Activated naive CD4-positive, alpha-beta T cell (primary cell): ENCODE measurements at places on chromosomes 1 and 21.

GRCh38 chr1:223462047-223462630 lies 68.9 kb downstream of the CCDC185 start:
- no peak for DNase-seq

GRCh38 chr21:36149788-36150711 lies 6.6 kb upstream of the DOP1B start:
- no peak for DNase-seq

DNA sequence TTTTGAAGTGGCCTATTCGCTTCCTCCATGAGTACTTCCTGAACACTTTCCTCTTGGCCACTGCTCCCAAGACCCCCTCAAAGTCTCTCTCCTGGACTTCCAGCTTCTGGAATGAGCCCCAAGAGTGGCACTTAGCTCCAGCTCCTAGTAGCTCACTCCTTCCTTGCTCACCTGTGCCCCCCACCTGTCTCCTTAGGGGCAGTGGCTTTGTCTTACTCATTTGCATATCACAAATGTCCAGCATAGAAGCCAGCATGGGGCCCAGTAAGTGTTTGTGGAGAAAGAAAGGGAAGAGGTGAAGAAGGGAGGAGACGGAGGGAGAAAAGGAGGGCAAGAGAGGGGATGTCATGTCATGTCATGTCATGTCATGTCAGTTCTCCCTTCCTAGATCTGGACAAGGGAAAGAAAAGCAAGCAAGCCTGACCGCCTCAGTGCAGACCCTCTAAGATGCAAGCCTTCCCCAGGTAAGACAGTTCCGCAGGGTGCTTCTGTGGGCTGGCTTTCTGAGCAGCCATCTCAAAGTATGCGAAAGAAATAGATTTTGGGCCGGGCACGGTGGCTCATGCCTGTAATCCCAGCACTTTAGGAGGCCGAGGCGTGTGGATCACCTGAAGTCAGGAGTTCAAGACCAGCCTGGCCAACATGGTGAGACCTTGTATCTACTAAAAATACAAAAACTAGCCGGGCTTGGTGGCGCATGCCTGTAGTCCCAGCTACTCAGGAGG lies 6.9 kb upstream of the MX1 start:
- no peak for DNase-seq

DNA sequence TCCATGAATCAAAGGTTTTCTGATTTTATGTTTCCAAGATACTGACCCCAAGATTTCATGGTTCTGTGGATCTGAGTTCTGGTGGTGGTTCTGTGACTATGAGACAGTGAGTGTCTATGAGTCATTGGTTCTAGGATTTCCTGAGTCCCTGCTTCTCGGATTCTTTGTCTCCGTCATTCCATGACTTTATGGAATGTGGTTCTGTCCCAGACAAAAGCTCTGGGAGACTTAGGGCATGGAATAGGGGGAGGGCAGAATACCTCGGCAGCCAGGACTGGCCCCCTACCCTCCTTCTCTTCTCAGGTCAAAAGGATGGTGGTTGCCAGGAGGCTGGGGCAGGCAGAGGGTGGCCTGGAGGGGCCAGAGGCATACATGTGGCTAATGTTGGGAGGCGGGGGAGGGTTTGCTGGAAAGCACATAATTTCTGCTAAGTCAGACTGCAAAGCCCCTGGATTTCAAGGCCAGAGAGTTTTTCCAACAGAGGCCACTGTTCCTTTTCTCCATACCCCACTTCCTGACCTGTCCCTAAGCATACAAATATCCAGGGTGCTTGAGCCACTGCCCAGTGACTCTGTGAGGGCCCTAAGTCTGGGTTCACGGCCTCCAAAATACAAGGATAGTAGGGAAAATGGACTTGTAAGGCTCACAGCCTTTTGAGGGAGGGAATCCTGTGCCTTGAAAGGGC lies 17.2 kb downstream of the CDCP2 start:
- DNase-seq, result no peak

DNA sequence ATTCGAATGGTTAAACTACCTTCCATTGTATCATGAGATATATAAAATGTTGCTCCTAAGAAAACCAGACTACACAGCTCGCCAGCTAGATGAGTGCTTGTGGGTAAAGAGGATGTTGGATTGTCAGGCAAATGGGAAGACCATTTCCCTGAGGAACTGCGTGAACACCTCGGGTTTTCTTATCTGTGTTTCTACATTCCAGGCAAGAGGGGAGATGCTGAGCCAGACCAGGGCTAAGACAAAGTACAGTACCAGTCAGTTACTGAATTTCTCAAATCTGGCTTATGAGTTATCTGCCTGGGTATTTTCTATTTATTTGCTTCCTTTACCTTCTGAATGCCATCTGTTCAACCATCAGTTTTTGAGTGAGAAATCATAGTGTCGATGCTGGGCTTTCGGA lies 170.8 kb downstream of the PLA2G4A start:
- no peak for DNase-seq

- DNase-seq, result no peak
Observed at GRCh38 chr1:235642011-235642942, 7.3 kb downstream of the GNG4 start.

DNA sequence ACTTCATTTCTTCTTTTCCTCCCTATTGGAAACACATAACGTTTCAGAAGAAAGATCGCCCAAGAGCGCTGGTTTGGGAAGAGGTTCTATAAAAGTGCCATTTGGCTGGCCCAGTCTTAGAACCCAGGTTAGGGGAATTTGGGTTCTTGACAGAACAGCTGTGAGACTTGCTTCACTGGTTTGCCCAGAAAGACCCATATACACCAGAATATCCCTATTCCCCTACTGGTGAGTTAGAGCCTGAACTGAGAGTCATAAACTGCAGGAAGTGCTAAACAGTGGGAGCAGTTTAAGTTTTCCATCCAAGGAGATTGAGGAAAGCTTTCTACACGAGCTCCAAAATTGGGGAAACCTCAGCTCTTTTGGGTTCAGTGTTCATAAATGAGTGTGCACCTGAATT lies 275.2 kb downstream of the VAV3 start:
- DNase-seq, result no peak

DNA sequence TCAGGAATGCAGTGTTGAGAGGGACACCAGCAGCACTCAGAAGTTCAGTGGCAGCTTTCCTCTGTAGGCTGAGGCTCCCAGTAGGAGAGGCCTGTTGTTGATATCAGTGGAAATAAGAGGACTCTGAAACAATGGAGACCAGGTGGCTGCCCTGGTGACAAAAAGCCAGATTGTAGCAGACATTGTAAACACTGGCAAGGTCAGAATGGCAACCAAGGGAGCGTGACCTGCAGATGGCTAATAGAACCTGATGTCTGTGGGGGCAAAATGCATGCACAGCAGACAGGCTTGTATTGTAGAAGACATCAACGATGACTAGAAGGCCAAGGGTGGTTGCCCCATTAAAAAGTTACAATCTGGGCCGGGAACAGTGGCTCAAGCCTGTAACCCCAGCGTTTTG lies 53.1 kb upstream of the GPR37L1 start:
- no peak for DNase-seq
